ENCODE measurements at places on chromosomes 3 and 15.

DNA sequence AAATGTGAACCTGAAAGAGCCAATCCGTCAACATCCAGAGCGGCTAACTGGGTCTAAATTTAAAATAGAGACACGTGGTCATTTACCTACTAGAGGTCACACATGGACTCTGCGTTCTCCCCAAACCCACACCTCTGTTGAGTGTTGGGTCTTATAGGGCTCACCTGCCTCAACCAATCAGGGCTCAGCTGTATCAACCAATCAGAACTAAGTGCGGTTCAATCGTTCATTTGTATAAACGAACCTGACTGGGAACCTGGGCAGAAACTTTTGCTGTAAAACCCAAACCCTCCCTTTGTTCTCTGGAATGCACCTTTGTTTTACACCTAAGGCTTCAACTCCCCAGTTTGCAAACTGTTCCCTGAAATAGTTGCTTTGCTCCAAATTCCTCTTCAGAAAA, 8.9 kb downstream of the DNAAF4 start:
- no peak for DNase-seq

GRCh38 chr3:193805448-193805847, 212.4 kb downstream of the OPA1 start:
- DNase-seq = no peak

GRCh38 chr15:38427380-38427779, 26.5 kb upstream of the FAM98B start:
- DNase-seq = no peak

DNA sequence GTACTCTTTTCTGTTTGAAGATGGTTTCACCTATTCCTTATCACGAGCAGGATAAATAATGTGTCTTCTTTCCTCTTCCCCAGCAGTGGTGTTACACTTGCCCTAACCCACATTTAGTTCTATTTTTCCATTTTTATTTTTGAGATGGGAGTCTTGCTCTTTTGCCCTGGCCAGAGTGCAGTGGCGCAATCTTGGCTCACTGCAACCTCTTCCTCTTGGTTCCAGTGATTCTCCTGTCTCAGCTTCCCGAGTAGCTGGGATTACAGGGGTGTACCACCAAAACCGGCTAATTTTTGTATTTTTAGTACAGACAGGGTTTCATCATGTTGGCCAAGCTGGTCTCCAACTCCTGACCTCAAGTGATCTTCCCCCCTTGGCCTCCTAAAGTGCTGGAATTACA, 372.4 kb downstream of the FOXP1 start:
- no peak for DNase-seq

DNA sequence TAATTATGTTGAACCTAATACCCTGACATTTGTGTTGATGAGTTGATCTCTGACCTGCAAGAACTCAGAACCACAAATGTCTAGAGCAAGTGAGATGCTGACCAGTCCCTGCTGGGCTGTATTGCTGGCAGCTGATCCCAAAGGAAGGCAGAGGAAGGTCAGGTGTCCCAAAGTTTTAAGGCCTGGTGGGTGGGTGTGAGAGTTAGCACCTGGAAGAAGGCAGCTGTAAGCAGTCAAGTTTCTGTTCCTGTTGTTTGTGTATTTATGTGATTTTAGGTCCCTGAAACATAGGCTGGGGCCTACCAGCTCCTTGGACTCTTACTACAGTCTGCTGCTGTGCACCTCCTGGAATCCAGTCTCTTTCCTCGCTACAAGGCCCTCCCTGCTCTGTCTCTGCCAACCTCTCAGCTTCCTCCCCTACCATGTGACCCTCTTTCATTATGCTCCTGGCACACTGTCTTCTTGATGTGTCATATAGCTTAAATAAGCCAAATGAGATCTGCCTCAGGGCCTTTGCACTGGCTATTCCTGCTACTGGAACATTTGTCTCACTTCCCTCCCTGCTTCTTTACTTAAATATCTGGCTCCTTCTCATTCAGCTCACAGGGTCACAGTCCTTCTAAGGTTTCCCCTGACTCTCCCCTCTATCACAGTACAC, 31.0 kb upstream of the ATOSA start:
- DNase-seq = no peak

- DNase-seq = no peak
These were observed 61.3 kb downstream of the CRYBG3 start for GRCh38 chr3:97882975-97883598.

DNA sequence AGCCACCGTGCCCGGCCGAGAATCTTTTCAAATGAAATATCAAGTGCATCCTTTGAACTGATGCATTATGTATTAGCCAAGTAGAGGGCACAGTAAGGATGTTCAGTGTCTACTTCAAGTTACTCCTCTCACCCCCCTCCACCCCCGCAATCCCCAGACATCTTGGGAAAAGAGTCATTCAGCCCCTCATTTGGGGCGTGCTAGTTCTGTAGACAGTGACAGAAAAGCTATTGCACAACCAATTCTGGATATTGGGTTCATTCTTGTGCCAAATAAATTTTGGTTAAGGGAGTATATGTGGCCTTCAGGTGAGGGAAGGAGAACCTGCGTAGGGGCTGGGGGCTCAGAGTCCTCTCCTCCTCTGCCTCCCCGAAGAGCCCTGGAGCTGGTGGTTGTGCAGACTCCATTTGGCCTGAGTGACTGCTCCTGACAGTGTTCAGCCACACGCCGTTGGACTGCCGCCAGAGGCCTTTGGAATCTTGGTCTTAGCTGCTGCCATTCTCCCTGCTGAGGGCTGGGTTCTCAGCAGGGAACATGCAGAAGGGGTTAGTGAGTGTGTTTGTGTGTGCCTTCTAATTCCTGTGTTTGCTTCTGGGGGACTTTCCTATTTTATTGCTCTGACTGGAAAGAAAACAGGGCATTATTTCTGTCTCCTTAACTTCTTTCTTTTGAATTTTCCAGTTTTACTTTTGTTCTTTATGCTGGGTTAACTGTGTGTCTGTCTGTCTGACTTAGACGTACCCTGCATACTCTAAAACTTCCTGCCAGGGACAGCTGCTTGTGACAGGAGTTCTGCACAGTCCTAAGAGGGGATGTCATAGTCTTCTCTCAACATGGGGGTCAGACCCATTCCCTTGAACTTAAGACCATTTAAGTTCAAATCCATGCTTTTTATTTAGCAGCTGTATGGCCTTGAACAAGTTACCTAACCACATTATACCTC, 21.0 kb downstream of the RARB start:
- no peak for DNase-seq

- DNase-seq = no peak
These were observed at the start of gene CCR9 for GRCh38 chr3:45885979-45886705. CCR9 (plus strand) TSS chr3:45886543; CDS start chr3:45894934, 8,391 bp downstream.

DNA sequence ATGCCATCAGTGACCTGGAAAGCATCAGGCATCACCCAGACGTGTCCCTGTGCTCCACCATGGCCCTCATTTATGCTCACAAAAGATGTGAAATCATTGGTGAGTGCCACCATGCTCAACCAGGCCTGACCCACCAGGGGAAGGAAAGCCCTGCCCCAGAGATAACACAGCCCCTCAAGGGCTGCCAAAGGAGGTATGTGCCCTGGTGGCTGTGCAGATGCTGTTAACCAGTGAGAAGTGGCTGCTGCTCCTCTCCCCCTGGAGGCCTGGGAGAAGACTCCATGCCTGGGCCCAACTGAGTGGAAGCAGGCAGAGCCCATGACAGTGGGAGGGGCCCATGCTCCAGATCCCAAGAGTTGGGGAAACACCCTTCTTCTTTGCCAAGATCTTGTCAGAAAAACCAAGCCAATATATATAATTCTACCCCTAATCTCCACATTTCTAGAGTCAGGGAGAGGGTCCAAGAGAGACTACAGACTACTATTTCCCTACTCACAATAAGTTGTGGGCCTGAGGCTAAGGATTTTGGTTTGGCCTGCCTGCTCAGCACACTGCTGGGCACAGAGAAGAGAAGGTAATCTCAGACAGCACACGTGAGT, 2.7 kb downstream of the TTC21A start:
- no peak for DNase-seq

GRCh38 chr3:103624271-103624670, 1189.5 kb downstream of the ZPLD1 start:
- DNase-seq = no peak

DNA sequence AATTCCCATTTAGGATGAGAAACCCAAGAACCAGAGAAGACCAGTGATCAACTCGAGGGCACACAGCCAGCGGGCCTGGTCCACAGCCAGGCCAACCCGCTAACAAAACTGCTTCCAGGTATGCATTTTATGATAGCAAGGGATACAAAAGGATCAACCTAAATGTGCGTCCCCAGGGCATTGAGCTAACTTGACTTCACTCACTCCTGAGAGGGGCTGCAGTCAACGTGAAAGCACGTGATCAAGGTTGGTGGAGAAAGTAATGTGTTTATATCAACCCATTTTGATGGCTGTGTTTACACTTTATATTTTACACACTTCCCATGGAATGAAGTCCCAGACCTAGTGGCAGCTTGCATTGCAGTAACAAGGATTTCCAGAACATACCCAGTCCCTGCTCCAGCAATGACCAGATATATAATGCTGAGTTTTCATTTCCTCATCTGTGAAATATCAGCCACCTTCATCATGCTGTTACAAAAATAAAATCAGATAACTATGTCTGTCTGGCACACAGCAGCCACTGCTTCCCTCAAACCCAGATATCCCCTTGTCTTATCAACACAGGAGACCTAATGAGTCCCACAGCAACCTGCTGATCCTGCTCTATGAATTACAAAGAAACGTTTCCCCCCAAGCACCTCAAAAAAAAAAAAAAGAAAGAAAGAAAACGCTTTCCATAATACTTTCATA, 2.0 kb downstream of the KLHL6 start:
- no peak for DNase-seq

DNA sequence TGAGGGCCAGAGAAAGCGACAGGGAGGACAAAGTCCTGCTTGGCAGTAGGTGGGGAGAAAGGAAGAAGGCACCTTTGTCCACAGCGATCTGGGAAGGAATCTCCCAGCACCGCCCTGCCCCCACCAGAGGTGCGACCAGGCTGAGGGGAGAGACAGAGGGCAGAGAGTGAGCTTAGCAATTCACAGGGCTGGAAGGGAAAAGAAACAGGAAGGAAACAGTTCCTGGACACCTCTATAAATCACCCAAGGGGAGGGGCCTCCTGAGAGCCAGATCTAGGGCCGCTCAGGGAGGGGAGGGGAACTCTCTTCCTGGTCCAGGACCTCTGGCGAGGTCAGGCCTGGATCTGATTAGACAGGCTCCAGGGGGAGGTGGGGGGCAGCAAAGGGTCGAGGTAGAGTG, 35.4 kb downstream of the RNU5B-1 start:
- DNase-seq = no peak

DNA sequence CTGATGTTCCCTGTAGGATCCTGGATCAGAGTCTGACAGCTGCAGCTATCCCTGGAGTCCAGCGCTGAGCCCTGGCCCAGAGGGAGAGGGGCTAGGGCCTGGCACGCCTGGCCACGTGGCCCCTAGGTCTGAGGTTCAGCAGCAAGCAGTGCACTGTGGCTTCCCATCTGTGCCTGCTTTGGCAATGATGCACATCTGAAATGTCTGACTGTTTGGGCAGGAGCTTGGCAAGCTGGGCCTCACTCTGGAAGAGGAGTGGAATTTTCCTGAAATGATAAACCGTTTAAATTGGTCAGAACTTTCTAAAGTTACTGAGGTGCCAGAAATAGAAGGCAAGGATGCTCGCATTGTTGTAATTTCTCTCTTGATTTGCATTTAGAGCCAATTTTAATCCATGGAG, 48.8 kb upstream of the MRPS22 start:
- DNase-seq = no peak

DNA sequence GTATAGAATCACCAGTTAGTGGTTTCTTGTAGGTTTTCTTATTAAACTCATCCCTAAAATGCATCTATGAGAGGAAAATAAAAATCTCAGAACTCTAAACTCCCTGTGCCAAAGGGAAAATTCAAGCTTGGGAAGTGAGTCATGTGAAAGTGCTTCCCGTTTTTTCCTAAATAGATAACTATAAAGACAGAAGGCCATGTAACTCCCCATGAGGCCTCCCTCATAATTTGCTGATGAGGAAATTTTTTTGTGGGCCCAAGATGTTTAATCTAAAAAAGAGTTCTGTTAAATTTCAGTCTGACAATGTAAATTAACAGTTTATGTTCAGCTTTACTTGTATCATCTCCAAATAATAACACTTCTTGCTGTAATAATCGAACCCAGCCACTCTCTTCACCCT, 1273.9 kb downstream of the OTOL1 start:
- no peak for DNase-seq

- no peak for DNase-seq
These were observed 303.8 kb downstream of the TLE3 start for GRCh38 chr15:69793781-69794451.

DNA sequence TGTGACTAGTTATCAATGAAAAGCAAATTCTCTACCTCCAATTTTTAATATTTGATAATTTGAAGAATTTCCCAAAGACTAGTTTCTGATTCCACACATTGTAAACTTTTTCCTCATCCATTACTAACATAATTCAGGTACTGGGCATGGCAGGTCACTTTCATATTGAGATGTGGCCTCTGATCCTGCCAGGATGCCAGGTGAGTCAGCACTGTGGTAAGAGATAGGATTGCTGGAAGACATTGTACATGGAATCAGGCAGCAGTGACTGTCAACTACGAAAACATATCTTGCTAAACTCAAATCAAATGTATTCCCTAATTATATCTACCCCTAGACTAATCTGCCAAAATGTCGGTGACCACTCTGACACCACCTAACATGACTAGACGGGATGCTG, 33.2 kb upstream of the POU1F1 start:
- no peak for DNase-seq

DNA sequence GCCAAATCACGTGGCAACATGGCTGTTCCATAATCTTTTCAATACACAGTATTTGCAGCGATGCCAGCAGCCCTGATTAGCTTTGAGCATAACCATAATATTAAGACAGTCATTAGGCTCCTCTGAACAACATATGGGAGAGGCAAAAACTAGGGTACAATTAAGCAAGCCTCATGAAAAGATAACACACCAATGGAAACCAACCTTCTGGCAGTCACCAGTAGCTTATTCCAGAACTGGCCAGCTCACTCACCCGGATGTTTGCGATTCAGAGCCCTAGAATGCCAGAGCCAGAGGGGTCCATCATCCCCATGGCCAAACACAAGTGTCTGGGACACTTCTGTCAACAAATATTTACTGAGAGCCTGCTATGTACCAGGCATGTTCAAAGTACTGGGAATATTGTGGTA, 48.8 kb upstream of the PLXND1 start:
- no peak for DNase-seq

- DNase-seq = no peak
These were observed 141.2 kb downstream of the SERPINI1 start for GRCh38 chr3:167876620-167877281.

DNA sequence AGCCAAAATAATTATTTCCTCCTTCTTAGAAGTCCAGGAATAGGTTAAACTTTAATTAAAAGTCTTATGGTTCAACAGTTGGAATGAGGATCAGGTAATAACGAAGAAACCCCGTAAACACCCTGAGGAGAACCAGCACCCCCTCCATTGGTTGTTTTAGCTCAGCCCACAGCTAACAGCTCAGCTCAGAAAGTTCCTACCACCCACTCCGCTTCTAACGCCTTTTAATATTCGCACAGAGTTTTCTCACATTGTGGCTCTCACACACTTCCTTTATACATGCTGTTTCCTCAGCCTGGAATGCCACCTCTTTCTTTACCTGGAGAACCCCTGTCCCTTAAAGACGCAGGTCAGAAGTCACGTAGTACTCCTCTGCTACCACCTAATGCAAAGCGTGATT, 17.0 kb downstream of the CX3CR1 start:
- no peak for DNase-seq

Data from H1 (cell line).